Stimulated activated naive CD4-positive, alpha-beta T cell treated with Interleukin-2 at 50 U/mL for 16 hours (primary cell): ENCODE measurements at places on chromosomes 11 and 22.

DNA sequence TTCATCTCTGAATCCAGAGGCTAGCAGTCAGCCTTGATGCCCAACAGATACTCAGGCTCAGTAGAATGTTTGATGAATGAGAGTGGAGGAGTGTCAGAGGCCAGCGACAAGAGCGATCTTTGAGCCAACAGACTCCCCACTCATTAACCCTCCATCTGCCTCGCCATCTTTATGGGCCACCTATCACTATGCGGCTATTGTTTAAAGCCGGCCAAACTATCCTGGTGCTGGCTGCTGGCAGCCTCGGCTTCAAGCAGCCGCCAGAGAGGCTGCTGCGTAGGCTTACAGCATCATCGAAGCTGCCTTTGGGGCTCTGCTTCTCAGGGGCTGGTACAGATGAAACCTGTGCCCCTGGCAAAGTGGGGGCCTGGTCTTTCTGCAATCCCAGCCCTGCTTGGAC is 525.6 kb downstream of the INSC start:
- no peak for DNase-seq

DNA sequence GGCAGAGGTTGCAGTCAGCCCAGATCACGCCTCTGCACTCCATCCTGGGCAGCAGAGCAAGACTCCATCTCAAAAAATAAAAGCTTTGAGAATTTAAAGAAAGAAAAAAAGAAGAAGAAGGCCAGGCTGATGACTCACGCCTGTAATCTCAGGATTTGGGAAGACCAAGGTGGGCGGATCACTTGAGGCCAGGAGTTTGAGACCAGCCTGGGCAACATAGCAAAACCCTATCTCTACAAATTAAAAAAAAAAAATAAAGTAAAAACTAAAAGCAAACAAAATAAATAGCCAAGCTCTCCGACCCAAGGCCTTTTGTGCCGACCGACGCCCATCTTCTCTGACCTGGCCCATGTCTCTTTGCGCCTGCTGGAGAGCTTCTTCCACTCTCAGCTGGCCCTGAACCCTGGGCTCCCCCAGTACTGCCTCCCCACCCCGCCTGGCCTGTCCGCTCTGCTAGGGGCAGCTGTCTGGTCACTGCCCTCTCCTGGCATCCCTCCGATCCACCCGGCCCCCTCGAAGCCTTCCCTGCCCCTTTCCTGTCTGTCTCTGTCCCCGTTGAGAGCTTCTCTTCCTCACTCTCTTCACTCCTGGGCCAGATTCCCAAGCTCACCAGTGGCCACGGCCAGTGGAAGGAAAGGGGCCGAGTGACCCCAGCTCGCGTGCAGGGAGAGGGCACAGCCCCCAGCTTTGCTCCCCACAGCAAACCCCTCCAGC is 4.8 kb upstream of the LSP1 start:
- no peak for DNase-seq

- no peak for DNase-seq
Observed at GRCh38 chr22:24506802-24507438, 11.8 kb downstream of the UPB1 start.

GRCh38 chr22:43722444-43722843 is 89.7 kb downstream of the EFCAB6 start:
- DNase-seq, result no peak

GRCh38 chr22:35313311-35314121 is 13.8 kb downstream of the TOM1 start:
- no peak for DNase-seq

GRCh38 chr11:127193950-127194349 is 193.4 kb upstream of the KIRREL3 start:
- DNase-seq, result no peak

DNA sequence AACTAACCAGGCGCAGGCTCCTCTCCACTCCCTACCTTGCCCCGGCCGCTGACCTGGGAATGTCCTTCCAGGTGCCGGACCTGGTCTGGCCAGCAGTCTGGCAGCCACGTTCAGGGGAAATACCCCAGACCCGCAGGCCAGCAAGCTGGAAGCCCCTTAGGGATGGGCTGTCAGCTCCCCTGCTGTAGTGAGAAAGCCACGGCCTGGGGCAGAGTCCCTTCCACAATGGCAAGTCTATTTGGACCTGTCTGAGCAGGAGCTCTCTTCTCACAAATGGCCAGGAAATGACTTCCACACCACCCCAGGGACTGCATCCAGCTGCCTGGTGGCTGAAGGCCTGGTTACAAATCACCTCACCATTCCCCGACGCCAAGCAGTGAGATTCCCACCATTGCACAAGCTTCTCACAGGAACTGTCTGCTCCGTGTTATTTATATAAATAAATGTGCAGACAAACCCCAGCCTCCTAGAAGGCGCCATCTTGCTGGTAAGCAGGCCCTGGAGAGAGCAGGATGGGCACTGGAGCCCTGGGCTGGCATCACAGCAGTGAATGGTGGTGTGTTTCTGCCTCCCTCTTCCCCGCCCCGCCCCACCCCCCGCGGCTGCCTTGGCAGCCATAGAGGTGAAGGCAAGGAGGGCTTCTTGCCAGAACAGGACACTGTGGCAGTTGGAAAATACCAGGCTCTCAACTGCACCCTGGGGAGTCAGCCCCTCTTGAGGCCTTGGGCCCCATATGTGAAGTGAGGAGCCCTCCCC is 23.7 kb downstream of the RSPH14 start:
- no peak for DNase-seq

DNA sequence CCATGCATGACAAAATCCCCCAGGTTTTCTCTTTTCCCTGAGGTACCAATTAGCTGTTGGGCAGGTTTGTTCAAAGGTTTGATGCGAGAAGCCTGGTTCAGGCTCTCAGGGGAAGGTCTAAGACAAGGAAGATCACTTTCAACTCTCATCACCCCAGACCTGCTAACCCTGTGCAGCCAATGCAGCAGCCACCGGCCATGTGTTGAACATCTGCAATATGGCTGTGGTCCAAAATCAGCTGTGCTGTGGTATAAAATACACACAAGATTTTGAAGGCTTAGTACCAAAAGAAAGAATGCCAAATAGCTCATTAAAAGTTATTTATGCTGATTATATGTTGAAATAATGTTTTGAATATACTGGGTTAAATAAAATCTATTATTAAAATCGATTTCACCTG is 58.5 kb downstream of the SMCO4 start:
- no peak for DNase-seq

GRCh38 chr22:39238101-39238466 is 6.7 kb downstream of the PDGFB start:
- DNase-seq, result no peak

GRCh38 chr11:110601936-110602335 is 110.3 kb downstream of the ARHGAP20 start:
- DNase-seq, result no peak

- no peak for DNase-seq
Observed at GRCh38 chr22:31173386-31174145, 13.6 kb downstream of the RNF185 start.

GRCh38 chr22:17845790-17846189 is 71.5 kb upstream of the BID start:
- no peak for DNase-seq

- no peak for DNase-seq
Observed at GRCh38 chr11:114182471-114183043, 113.6 kb upstream of the NNMT start.

- DNase-seq, result no peak
Observed at GRCh38 chr11:107683807-107684206, 28.0 kb downstream of the SLN start.

DNA sequence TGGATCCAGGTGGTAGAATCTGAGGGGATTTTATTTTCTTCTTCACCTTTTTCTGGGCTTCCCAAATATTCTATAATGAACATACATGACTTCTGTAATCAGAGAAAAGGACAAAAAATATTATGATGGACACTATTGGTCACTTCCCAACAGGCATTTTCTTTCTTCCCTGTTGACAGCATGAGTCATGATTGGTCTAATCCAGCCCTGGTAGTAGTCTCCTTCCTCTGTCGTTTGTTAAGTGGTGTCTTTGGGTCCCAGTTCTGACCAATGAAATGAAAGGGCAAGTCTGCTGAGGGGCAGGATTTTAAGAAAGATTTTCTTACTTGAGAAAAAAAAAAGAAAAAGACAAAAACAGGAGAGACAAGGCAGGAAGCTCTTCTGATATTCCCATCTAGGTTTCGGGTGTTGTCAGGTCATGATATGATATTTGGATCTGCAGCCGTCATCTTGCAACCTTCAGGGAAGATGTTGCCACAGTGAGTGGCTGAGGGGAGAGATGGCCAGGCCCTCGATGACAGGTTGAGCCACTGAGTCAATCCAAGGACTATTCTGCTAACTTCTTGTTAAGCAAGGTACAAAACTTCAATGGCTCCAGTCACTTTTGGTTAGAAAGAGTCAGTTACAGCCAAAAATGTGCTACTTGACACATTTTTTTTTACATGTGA is 23.3 kb upstream of the PLEKHB1 start:
- DNase-seq, result no peak

DNA sequence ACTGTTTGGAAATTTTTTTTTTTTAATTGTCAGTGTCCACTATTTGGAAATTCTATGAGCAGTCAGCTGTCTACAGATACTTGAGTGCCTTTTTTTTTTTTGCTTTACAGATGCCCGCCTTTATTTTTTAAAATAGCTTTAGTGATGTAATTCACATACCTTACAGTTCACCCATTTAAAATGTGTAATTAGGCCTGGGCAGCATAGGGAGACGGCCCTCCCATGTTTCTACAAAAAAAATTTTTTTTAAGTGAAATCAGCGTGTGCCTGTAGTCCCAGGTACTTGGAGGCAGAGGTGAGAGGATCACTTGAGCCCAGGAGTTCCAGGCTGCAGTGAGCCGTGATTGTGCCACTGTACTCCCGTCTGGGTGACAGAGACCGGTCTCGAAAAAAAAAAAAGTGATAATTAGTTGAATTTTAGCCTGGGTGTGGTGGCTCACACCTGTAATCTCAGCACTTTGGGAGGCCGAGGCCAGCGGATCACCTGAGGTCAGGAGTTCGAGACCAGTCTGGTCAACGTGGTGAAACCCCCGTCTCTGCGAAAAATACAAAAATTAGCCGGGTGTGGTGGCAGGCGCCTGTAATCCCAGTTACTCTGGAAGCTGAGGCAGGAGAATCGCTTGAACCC is 1.5 kb downstream of the ZNF143 start:
- no peak for DNase-seq

- DNase-seq, result no peak
Observed at GRCh38 chr11:103926990-103927389, 109.5 kb upstream of the DDI1 start.

- DNase-seq, result no peak
Observed at GRCh38 chr11:90428836-90429235, 206.0 kb upstream of the CHORDC1 start.

- no peak for DNase-seq
Observed at GRCh38 chr22:17300926-17301325, 68.3 kb upstream of the CECR2 start.
